GM12891 (cell line): ENCODE measurements at places on chromosomes 1 and 21.

GRCh38 chr1:193408782-193409293, 222.4 kb upstream of the B3GALT2 start:
- DNase-seq, result no peak

DNA sequence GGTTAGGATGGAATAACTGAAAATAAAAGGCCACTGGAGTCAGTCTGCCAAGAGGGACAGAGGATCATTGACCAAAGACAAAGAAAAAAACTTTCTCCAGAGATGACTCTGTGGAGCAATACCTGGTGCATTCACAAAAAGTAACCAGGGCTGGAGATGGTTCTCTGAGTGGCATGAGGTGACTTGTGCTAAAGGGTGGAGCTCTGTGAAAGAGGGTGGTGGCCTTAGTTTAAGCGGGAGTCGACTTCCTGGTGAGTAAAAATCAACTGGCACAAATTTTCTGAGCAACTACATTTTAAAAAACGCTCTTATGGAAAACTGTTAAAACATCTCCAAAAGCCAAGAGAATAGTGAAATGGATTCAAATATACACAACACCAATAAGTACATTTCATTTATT, 10.0 kb downstream of the NHLH2 start:
- no peak for DNase-seq

- no peak for DNase-seq
These were observed 18.1 kb downstream of the GALNT2 start for GRCh38 chr1:230085178-230085515.

DNA sequence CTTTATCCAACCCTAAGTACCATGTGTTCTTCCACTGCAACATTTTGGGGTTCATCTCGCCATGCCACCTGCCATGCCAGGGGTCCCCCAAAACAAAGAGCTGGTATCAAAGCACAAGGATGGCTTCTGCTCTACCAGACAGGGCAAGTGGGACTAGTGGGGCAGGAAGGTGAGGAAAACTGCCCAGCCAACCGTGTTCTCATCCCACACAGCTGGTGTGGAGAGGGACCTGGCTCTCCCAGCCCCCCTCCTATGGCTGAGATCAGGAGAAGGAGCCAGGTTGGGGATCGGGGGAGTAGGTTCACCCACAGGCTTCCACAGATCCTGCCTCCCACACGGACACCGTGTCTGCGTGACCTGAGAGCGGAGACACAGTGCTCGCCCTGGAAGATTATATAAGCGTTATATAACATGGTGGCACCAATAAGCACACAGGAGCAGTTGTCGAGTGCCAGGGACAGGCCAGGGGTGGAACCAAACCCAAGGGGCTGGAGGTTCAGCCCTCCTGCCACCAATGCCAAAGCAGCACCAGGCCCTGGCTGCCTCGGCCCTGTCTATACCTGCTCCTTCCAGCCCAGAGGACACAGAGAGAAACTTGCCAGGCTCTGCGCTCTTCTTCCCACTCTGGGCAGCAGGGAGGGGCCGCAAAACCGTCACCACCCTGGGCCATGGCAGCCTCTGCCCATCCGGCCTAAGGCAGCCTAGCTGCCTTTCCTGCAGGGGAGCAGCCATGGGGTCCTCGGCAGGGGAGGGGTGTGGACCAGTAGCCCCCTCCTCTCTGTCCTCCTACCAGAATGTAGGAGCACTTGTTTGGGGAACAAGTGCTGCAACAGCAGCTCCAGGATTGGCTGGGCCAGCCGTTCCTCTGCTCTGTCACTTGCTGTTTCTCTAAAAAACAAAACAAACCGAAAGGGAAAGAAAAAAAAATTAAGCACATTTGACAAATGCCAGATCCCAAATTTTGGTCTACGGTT, 43.5 kb downstream of the CD34 start:
- DNase-seq, result no peak

GRCh38 chr1:56496821-56497772, 82.3 kb downstream of the PLPP3 start:
- no peak for DNase-seq

- DNase-seq, result no peak
These were observed 11.3 kb upstream of the SLC6A17 start for GRCh38 chr1:110138956-110139355.

GRCh38 chr1:223147873-223148272, 4.8 kb upstream of the TLR5 start:
- no peak for DNase-seq
